ENCODE measurements at places on chromosomes 7 and 10.

DNA sequence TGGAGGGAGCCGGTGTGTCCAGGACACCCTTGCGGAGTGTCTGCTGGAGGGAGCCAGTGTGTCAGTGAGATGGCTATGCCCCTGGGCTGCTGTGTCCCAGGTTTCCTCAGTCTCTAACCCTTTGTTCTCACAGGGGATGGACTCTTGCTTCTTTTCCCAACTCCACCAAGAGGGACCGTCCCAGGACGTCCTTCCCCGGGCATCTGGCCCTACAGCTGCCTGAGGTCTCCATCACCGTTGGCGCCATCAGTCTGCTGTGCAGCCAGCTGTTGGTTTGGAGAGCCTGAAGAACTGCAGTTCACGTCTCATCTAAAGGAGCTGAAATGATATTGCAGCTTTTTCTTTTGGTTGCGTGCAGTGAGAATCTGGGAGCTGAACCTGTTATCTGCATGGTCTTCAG, 136.2 kb downstream of the VIPR2 start:
- no peak for DNase-seq

GRCh38 chr10:6788231-6788630, 208.2 kb upstream of the PRKCQ start:
- no peak for DNase-seq

GRCh38 chr7:24502135-24502488, 71.1 kb upstream of the PALS2 start:
- no peak for DNase-seq

GRCh38 chr7:30148951-30149459, 14.2 kb downstream of the MTURN start:
- no peak for DNase-seq

DNA sequence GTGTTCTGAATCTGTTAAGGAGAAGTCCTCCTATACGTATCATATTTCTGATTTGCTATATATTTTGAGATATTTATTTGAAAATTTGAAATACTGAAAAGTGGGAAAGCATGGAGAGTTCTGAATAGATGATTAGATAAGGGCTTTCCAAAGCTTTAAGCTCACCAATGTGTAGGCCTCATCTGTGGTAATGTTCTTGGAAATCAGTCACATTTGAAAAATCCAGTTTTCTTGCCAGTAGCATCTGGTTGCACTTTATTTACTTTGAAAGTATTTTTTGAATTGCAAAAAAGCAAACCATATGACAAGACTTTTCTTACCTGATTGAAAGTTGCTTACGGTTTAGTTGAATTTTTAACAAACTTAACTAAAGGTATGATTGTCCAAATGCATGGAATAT, 21.7 kb downstream of the ADD3 start:
- no peak for DNase-seq

DNA sequence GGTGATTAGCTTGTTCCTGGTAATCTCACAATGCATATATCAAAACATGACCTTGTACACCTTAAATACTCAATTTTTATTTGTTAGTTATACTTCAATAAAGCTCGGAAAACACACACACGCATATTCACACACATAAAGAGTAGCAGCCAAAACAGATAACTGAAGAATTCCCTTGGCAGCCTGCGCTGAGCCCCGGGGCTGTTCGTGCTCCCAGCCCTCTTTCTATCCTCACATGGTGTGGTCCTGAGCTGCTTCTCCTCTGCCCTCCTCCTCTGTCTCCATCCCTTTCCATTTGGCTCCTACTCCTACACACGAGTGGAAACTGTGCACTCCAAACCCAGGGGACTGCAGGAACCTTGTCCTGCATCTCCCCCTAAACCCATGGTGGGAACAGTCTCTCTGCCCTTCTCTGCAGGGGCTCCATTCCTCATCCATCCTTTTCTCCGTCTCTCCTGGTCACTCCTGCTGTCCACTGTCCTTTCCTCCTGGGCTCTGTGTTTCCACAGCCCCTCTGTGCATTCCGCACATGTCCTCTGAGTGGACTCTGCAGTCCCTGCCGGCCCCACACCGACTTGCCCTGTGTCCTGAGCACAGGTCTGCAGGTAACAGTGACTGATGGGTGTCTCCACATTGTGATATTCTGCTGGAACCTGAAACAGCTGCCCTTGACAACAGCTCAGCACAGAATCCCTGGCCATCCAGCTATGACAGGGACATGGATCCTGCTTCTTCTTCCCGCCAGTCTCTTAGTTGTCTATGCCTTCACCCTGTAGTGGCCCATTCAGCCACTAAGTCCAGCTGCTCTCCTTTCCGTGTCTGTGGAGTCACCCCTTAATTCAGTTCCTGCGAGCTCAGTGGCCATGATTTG, 216.8 kb upstream of the ZNF32 start:
- no peak for DNase-seq
